Activated naive CD4-positive, alpha-beta T cell (primary cell): ENCODE measurements at places on chromosomes 7 and 10.
A peak's percentile ranks its signal among the peaks of the same experiment; 100 is the strongest.

DNA sequence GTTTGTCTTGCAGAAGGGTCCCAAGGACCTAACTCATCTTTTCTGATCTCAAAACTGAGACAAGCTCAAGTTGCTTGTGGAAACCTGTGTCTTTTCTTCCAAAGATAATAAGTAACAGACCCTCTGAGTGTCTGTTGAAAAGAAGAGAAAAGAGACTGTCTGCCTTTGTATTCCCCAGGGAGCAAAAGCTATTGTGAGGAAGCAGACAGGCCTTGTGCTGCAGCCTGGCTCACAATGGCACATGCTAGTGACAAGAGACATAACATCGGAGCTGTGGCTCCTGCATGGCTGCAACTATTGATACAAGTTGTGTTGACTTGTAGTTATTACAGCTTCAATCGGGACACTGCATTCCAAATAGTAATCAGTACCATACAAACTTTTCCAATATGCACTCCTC is 202.9 kb downstream of the DKK1 start:
- DNase-seq, result no peak

GRCh38 chr7:54878339-54878738 is 119.3 kb upstream of the SEC61G start:
- no peak for DNase-seq

DNA sequence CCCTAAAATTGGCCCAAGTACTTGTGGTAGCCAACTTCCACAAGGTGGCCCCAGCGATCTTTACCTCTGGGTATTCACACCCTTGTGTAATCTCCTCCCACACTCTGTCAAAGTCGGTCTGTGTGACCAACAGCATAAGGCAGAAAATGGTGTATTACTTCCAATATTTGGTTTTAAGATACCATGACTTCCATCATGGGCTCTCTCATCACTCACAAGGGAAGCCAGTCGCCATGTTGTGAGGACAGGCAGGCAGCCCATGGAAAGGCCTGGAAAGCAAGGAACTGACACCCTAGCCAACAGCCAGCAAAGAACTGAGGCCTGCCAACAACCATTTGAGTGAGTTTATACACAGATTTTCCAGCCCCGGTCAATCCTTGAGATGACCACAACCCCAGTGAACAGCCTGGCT is 91.0 kb upstream of the KMT2E start:
- peak; percentile 18 for DNase-seq

DNA sequence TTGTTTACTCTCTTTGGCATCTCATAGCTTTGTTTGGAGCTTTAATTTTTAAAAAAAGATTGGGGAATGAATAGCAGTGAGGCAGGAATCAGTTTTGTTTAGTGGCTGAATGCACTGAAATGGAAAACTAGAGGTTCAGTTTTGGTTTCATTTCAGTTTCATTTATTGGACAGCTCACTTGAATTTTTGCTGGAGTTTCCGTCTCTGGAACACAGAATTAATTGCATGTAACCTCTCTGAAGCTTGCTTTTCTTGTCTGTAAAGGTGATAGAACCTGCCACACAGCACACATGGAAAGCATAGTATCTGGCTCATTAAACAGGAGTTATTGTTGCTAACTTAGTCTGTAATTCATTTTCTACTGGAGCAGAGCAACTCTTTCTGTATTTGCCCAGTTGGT is 7.1 kb downstream of the GRM8 start:
- no peak for DNase-seq

DNA sequence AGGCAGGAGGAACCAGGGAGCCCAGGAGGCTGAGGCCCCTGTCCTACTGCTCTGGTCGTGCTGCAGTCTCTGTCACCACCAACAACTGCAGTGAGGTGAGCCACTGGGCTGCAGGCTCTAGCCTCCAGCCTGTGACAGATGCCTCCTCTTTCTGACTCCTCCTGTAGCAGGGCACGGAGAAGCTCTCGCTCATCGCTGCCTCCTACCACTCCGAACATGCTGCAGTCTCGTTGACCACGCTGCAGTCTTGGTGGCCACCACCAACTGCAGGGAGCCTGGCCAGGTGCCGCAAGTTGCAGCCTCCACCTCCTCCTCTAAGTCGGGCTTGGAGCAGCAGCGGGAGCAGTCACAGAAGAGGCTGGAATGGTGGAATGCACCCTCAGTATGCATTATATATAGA is 22.1 kb upstream of the VOPP1 start:
- DNase-seq, result no peak

GRCh38 chr10:373526-374309 is 238.5 kb downstream of the ZMYND11 start:
- DNase-seq, result no peak

- no peak for DNase-seq
Measured at GRCh38 chr10:53006663-53007526, 234.3 kb upstream of the MBL2 start.

DNA sequence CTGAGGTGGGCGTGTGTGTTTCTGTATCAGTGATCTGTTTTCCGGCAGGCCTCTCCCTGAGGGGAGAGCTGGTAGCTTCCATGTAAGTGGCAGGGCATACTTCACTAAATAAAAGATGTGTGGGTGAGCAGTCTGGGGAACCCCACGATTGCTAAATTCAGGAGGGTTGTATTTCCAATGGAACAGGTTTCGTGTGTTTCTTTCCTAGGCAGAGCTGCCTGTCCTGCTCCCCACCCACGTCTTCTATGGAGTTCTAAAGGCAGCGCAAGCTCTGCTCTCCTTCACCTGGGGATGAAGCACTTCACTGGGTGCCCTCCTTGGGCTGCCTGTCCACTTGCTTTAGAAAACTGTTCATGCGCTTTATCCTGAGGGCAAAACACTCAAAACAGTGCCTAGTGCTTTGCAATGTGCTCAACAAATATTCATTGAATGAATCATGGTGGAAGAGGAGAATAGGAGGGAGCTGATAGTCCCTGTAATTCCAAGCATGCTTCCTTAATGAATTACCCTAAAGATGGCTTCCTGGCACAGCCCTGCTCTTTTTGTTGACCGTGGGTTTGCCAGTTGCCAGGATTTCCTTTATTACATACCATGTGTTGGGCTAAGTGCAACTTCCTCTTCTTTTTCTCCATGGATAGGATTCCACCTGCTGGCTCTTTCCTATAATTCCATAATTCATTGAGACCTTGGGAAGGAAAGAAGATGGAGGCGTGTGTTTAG is 50.6 kb upstream of the SRPK2 start:
- no peak for DNase-seq

- no peak for DNase-seq
Measured at GRCh38 chr10:19518632-19519031, 297.6 kb upstream of the PLXDC2 start.

DNA sequence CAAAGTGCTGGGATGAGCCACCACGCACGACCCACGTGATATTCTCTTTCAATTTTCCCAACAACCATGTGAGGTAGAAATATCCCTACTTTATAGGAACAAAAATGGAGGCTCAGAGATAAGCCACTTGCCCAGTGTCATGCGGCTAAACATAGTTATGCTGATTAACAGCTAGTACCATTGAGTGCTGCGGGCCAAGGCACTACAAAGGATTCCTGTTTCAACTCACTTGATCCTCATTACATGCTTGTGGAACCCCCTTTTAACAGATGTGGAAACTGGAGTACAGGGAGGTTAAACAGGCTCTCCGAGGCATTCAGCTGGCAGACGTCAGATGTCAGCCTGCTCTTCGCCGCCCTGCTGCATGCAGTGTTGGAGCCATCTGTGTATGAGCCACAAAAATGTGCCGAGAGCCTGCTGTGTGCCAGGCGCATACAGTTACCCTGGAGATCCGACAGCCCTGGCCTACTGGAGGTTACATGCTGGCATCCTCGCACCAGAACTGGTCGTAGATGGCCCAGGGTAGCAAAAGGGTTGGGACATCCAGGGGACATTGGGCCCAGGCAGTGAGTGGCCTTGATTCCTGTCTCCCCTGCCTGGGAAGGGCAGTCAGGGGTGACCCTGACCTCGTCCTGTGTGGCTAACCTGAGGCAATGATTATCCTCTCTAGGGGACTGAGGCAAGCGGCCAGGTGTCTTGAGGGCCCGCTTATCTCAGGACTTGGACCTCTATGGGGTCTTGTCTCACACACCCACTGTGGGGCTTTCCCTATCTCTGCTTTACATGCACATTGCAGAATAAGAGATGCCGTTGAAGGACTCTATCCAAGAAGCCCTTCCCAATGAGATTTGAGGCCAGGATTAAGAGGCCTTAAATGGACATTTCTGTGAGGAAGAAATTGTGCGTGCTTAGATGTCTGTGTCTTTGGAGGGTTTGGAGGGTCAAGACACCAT is 18.5 kb upstream of the SRGN start:
- DNase-seq, result no peak

DNA sequence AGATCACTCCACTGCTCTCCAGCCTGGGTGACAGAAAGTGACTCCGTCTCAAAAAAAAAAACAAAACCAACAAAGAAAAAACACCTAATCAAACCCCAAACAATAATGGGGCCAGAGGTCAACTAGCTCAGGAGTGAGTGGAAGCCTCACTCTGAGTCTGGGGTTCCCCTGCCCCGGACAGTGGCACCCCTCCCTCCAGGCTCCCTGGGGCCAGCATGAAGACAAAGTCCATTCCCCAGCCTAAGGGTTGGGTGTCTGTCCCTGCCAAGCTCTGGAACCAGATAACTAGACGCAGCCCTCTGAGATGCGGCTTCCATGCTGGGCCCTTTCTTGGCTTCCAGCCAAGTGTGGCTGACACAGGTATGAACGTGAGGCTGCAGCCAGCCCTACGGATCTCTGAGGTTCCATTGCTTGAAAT is 1.7 kb upstream of the FUOM start:
- no peak for DNase-seq

- no peak for DNase-seq
Measured at GRCh38 chr7:131244259-131244852, 83.3 kb upstream of the MKLN1 start.

DNA sequence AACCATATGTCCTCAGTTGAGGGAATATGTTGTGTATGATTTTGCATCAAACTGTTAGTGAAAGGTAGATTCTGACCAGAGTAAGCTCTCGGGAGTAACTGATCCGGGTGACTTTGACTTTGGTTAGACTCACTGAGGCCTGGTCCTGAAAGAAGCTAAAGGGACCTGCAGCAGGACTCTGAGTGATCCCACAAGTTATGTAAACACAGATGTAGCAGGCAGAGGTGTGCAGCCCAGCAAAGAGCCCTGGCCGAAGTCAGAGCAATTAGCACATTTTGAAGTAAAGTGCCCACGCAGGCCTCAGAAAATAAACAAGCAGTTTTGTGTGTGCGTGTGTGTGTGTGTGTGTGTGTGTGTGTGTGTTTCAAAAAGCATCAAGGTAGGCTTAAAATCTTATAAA is 245.6 kb upstream of the FERD3L start:
- DNase-seq, result no peak

DNA sequence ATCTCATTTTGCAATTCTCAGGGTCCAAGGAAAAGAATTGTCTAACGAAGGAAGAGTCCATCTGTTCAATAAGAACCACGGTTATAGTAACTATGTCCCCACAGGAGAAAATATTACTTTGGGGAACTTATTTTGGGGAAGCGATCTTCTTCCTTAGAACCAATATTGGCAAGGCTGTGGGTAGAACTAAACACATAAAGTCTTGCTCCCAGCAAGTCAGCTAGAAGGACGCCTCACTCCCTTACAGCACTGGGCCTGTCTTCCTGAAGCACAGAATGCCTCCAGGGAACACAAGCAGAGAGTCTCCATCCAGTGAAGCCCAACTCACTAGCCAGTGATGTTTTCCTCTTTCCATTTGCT is 30.2 kb downstream of the C10orf71 start:
- no peak for DNase-seq

- no peak for DNase-seq
Measured at GRCh38 chr7:157498657-157499056, 161.9 kb downstream of the DNAJB6 start.

GRCh38 chr7:105651798-105652197 is 70.5 kb upstream of the EFCAB10 start:
- no peak for DNase-seq

GRCh38 chr7:79285756-79286155 is 167.7 kb downstream of the MAGI2 start:
- no peak for DNase-seq

- no peak for DNase-seq
Measured at GRCh38 chr10:112562809-112563663, 116.0 kb downstream of the VTI1A start.

DNA sequence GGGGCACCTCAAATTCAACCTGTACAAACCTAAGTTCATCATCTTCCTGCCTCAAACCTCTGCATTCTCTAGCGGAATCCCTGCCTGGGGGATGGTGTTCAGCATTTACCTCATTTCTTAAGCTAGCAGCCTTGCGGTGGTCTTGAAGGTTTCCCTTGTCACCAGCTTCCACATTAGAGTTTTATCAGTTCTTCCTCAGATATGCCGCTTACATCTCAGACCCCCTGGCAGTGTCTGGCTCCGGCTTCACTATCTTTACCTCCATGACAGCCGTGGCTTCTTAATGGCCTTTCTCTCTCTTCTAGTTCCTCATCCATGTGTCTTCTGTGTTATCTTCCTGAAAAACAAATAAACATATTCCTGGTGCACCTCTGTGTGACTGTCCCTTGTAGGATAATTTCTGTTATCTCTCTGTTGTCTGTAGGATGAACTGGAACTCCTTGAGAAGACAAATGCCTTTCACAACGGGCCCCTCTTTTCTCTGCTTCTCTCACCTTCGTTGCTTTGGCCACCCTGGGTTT is 101.1 kb upstream of the BMPER start:
- DNase-seq, result no peak

DNA sequence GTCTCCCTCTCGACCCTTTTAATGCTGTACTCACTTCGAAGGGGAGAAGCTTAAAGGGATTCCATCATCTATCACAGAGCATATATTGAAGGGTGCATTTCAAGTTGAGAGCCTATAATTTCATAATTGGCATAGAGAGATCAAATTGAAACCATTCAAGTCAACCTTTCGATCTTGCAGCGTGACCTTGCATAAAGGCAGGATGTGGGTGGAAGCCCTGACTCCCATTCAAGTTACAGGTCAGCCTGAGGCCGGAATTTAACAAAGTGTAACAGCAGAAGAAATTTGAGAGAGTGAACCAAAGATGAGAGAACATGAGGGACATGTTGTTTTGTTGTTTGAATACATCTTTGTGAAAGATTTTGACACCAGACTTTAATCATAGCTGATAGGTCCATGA is 195.3 kb upstream of the TPK1 start:
- DNase-seq, result no peak

DNA sequence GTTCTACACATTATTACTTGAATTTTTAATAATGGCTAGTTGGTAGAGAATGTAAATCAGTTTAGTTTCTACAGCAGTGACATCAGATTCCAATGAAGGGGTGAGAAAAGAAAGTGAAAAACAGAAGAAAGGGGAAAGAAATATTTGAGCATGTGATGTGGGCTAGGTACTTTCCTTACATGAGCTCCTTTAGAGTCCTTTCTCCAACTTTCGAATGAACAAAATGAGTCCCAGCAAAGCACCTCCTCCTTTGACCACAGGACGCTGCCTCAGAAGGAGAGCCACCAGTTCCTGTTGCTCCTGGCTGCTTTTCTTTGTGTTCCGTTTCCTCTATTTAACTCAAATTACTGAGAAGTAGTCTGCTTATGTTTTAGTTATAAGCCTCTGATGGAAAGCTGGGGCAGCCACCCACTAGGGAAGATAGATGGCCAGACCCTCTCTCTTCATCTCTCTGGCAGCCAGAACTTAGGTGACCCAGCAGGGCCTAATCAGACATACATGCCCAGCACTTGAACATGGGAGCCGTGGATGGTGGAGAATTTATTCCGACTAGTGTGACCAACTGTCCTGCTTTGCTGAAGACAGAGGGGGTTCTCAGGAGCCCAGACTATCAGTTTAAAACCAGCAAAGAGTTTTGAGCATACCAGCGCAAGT is 82.4 kb upstream of the NME8 start:
- no peak for DNase-seq

GRCh38 chr10:117653170-117653515 is 110.6 kb downstream of the EMX2 start:
- DNase-seq, result no peak

- no peak for DNase-seq
Measured at GRCh38 chr10:76723844-76724243, 913.8 kb downstream of the KCNMA1 start.
